ENCODE measurements at places on chromosomes 5 and 9.

DNA sequence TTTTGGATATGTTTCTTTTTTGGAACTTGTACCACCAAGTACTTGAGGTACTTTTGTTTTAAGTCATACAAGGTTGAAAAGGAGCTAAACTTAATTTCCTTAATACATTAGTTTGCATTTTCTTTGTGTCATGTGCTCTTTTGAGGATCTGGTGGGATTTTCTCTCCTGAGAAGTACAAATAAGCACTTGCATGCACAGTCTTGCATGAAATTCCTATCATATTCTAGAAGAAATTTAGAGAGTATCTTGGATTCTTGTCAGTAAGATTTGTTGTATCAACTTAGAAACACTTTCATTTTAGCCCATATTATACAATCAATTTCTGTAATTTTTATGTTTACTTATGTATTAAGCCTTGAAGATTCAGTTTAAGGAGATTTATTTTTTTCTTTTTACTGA, 64.9 kb downstream of the CCNH start:
- no peak for DNase-seq

- no peak for DNase-seq
Measured at GRCh38 chr9:4119778-4120554, 179.9 kb downstream of the GLIS3 start.

DNA sequence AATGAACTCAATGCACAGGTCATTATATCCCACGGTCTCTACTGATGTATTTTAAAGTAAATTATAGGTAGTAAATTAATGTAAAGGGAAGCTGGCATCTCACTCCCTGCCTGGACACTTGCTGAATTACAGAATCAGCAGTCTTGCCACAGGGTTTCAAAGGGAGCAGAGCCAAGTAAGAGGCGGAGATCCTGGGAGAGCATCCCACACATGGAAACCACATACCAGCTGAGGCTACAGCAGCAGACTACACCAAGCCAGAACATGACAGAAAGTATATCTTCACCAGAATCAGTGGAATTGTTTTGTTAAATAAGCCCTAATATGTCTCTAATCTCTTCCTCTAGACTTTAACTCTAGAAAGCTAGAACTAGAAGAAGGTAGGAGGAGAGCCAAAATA, 1689.2 kb upstream of the WWC1 start:
- DNase-seq = no peak

- DNase-seq = no peak
Measured at GRCh38 chr5:81290146-81290545, 11.2 kb upstream of the ZCCHC9 start.

DNA sequence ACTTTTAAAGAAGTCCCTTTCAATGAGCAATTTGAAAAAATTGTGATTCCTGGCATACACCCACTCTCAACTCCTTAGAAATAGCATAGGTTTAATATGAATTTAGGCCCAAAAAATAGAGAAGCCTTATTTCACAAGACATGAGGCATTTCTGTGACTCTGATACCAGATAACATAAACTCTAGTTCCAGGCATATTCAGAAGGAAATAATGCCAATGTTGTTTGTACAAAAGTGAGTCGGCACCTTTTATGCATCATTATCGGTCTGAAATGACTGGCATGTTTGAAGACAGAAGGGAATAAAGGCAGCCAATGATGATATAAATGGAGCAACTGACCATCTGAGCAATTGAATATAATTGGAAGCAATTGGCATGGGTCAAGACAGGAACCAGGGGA, 19.4 kb upstream of the RECK start:
- DNase-seq = no peak

DNA sequence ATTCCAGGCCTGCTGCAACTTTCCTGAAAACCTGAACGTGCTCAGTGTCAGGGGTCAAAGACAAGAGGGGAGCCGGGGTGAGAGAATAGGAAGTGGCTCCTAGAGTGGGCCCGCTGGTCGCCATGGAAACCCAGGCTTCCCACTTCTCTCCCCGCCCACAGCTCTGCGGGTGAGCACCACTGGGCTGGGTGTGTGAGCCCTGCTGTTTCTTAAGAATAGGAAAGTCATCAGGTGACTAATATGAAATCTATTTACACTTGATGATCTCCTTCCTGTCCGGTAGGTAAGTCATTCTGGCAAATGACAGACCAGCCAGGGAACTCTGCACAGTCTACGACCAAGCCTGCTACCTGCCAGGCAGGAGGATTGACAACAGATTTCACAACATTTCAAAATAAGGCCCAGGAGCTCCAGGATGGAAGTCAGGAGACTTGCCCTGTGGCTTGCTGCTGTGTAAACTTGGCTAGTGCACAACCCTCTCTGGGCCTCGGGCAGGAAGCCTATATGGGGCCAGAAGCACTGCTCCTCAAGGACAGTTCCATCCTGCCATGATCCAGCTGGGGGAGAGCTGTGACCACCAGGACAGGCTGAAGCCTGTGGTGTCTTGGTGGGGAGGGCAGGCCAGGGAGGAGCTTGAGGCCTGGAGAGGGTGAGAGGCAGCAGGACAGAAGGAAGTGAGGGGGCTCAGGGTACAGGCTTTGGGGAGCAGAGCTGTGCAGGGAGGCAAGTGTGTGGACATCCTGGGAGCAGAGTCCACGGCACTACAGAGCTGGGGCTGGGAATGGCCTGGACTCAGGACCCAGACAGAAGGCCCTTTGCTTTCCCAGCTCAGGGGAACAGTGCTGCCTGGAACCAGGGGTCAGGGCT, 60.6 kb downstream of the SHB start:
- no peak for DNase-seq

GRCh38 chr9:77488439-77489126, 159.5 kb downstream of the GNA14 start:
- DNase-seq = no peak

DNA sequence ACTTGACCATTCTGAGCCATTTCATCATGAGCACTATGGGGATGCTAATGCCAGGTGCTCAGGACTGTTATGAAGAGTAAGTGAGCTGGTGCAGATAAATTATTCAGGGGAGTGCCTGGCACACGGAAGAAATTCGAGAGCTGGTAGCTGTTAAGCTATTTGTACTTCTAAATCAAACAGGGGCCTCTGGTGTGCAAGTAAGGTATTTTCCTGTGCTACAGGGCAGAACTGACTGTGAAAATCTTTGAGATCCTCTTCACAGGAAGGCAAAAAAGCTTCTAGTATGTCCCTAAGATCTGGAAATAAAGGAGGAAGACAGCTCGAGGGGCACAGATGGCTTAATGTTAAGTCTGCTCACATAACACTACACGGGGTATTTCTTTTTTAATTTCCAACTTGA, 106.3 kb upstream of the SPOCK1 start:
- no peak for DNase-seq

- no peak for DNase-seq
Measured at GRCh38 chr9:128838338-128838737, 8.7 kb upstream of the SPOUT1 start.

DNA sequence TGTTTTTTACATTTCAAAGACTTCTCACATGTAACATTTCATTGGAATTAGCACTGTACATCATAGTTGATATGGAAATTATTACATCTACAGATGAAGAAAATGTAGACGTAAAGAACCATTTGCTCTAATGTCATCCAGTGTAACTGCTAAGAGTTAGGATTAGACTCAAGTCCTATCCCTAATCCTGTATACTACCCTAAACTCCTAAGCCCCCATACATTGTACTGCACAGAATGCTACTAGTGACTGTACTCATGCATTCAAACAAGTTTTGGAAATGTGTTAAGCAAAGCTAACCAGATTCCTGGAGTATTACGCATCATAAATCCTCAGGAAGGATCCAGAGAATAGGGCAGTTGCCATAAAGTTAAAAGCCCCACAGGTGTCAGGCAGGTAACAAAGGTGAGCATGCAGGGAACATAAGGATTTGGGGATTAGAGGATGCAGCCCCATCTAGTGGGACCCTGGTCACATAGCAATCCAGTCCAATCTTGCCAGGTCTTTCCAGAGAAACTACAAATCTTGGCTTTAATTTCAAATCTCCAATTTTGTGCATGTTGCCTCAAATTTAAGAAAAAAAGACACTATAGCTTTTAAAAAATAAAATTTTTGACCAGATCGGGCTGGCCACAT, 32.0 kb downstream of the HAVCR1 start:
- DNase-seq = no peak

DNA sequence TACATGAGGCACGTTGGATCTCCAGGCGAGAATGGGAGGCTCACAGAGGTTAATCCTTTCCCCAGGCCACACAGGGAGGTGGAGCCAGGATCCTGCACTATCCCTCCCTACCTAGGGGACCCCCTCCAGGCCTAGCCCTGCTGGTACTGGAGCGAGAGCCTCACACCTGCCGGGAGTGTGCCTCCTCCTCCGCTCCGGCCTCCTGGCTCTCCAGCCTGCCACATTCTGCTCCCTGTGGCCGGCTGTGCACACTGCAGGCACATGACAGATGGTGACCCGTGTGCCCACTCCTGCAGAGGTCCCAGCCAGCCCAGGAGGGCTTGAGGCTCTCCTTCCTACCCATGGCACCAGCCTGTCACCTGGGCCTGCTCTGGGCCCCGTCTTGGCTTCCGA, 93.4 kb downstream of the RXRA start:
- no peak for DNase-seq

GRCh38 chr5:154528005-154528594, 50.1 kb upstream of the HAND1 start:
- no peak for DNase-seq

DNA sequence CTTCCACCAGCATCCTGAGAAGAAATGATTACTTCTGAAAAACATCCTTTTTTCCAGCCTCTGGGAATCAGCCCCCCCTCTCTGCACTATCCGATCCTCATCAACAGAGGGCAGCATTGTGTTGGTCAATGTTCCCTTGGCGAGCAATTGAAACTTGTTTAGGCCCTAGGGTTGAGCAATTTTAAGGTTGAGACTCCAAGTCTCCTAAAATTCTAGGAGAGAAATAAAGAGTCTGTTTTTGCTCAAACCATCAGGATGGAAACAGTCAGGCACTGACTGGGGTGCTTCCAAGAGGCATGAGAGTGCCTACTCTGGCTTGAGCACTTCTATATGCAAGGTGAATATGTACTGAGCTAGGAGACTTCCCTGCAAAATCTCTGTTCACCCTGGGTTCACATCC, 12.4 kb upstream of the CYFIP2 start:
- DNase-seq = no peak

DNA sequence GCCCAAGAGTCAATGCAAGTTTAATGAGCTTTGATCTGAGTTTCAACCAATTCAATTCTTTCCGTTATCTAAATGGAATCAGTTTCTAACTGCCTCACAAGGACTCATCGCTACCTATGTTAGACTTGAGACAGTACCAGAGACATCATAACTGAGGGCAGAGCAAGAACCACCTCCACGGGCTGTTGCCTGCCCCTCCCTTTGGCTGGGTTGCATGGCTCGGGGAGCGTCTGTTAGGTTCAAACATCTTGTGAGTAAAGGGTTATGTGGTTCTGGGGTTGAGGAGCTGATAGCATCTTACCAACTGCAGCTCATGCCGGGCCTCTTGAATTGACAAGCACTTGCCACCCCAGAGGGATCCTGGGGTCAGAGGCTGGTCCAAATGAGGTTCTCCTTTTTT, 457.9 kb downstream of the ENC1 start:
- DNase-seq = no peak

Measured in activated gamma-delta T cell (primary cell).